Sciatic nerve (tissue), 2 donors: ENCODE measurements at places on chromosomes 7 and 10. TPM values are rescaled to one million over a fixed set of nuclear protein-coding genes. Genes with fewer than 3 reads are reported as not detected.

DNA sequence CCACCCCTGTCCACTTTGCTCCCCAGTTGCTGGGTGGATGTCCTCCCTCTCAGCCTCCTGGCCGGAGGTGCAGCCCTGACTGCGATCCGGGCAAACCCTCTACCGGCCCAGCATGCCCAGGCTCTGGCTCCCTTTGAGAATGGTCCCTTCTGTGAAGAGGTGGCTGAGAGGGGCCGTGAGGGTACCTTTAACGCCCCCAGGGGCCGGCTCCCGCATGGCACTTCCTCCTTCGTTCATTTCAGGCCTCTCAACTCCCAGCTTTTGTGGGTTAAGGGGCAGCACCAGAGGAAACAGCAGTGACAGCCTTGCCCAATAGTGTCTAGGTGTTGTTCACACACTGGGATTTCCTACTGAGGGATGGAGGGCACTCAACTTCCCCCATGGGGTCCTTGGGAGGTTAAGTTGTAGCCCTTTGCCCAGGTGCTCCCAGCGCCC is 33.2 kb upstream of the HABP2 start:
- DNase-seq = peak; percentile 49

GRCh38 chr7:66640802-66641525 is 12.3 kb downstream of the KCTD7 start:
- DNase-seq = no peak

GRCh38 chr10:43206391-43207235 is 60.3 kb downstream of the RASGEF1A start:
- DNase-seq = peak; percentile 51

The BAMBI gene
- 15.6 TPM for total RNA-seq

The ZP3 gene
- total RNA-seq = 1.7 TPM
